Inflammatory macrophage (primary cell): ENCODE measurements at places on chromosomes 5 and 9.

GRCh38 chr5:153439130-153439529 is 51.3 kb upstream of the GRIA1 start:
- DNase-seq, result no peak

- DNase-seq, result no peak
Measured at GRCh38 chr5:154203798-154204578, 13.5 kb downstream of the GALNT10 start.

GRCh38 chr5:57509501-57510260 is 27.1 kb upstream of the ACTBL2 start:
- DNase-seq, result no peak

DNA sequence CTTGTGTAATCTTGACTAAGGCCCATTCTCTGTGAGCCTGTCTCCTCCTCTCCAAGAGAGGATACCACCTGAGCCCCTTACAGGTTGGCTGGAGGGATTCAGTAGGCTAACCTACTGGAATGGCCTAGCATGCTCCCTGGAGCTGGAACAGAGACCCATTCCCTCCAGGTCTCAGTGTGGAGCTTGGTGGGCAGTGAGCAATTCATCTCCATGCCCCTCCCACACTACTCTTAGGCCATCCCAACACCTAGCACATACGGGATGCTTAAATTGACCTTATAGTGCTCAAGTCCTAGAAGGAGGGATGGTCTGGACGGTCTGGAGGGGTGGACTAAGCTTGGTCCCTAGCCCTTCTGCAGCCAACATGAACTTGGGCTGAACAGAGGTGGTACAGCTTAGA is 75.6 kb downstream of the CRB2 start:
- DNase-seq, result no peak

DNA sequence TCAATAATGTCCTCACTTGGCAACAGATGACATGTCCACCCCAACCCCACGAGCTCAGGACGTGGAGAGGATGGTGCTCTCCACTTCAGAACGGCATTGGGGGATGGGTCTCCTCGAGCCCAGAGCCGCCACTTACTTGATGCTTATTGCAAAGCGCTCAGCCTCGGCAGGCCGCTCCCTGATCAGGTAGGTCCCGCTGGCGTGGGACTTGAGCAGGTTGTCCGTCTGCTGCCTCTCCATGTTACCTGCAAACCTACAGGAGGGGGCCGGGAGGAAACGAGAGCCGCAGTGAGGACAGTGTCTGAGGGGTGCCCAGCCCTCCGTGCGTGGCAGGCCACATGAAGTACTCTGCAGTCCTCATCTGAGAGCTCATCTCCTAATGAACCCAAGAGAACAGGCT is 36.6 kb upstream of the SARDH start:
- no peak for DNase-seq

GRCh38 chr9:70551801-70552200 is 137.3 kb upstream of the KLF9 start:
- DNase-seq, result peak; percentile 61

- no peak for DNase-seq
Measured at GRCh38 chr5:92513067-92513466, 1068.0 kb downstream of the NR2F1-AS1 start.

DNA sequence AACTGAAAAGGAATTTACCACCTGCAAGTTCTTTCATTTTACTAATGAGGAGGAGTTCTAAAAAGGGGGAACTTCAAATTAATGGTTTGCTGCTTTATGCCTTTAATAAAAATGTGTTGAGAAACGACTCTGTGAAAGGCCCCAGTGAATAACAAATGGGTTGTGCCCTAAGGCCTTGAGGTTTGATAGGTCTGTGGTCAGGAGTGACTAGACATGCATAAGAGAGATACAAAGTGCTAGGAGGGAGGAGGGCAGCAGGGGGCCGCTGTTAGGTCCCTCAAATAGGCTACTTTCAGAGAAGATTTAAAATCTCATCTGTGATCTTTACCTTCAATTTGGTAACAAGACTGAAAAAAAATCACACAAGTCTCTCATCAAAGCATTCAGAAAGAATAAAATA is 58.3 kb downstream of the FAM81B start:
- DNase-seq, result no peak

DNA sequence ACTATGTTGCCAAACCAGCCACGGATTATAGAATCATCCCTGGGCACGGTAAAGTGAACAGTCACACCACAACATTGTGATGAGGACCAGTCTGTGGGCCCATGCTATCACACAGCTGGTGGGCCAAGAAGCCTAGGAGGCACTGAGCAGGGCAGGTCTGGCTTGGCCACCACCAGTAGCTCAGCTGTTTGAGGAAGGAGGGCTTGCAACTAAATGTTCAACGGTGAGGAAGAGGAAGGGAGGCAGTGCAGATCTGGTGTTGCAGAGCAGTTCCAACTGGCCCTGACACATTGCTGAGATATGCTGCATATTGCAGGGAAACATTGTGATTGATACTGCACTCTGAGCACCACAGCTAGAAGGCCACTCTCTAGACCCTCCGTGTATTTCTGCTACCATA is 77.9 kb upstream of the ATG10 start:
- peak; percentile 47 for DNase-seq

DNA sequence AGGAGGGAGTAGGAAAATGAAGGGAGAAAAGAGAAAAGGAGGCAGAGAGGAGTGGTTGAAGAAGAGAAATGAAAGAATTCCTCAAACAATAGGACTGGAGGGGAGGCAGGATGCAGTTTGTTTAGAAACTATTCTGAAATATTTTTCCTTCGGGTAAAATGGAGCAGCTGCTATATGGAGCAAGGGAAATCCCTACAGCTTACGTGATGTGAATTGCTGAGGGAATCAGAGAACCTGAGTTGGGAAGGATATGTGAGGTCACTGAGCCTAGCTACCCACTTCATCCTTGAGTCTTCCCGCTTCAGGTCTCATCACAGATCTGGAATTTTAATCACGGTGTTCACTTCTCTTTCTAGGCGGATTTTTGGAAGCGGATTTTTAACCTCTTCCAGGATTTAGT is 204.3 kb downstream of the ERCC6L2 start:
- no peak for DNase-seq

GRCh38 chr9:124440786-124441185 is 9.5 kb upstream of the ADGRD2 start:
- DNase-seq, result no peak

DNA sequence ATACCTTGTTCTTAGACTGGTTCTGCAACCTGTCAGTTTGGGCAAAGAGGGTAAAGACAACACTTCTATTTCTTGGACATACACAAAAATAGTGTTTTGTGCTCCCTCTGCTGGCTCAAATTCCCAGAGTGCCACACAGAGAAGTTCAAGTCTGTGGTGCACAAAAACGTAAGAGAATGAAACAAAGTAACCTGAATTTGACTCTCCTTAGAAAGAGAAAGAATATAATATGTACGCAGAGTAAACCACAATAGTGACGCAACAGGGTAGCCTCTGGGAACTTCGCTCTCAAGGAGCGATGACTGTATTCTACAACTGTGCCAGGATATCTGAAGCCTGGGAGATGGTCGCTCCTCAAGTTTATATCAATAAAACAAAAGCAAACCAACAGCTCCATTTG is 18.5 kb downstream of the DDX31 start:
- DNase-seq, result peak; percentile 29

GRCh38 chr9:133250741-133251170 is 24.2 kb downstream of the ABO start:
- DNase-seq, result no peak

DNA sequence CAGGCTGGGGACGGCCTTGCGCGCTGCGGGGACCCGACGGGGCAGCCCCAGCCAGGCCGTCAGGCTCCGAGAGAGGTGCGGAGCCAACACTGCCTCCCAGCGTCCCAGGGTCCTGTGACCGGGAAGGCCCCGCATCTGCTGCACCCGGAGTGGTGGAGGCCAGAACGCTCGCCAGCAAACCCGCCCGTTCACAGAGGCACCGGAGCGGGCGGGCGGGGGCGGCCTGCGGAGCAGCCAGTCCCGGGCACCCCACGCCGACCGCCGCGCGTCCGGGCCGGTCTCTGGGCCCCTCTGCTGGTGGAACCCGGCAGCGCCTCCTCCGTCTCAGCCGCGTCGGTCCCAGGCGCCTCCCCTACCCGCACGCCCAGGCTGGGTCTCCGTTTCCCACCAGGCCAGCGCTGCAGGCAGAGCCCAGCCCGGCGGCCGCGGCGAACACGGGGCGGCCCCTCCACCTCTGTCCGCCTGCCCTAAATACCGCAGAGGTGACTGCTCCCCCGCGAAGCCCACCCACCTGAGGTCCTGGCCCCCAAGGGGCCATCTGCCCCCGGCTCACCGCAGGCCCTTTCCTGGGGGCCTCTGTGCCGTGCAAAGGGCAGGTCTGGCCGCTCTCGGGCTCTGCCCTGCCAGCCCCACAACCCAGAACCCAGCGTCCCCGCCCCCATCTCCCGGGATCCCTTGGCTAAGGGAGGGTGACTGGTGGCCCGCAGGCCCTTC is 15.9 kb downstream of the EXD3 start:
- DNase-seq, result peak; percentile 50

- no peak for DNase-seq
Measured at GRCh38 chr5:178114325-178115135, 1.2 kb downstream of the N4BP3 start.

GRCh38 chr9:93964685-93965084 is 9.5 kb upstream of the BARX1 start:
- no peak for DNase-seq

- DNase-seq, result no peak
Measured at GRCh38 chr9:96258967-96259366, 43.0 kb downstream of the HSD17B3 start.

GRCh38 chr9:68431307-68431706 is 74.9 kb downstream of the PGM5 start:
- no peak for DNase-seq

- DNase-seq, result no peak
Measured at GRCh38 chr5:10474521-10475075, 32.9 kb downstream of the ROPN1L start.

DNA sequence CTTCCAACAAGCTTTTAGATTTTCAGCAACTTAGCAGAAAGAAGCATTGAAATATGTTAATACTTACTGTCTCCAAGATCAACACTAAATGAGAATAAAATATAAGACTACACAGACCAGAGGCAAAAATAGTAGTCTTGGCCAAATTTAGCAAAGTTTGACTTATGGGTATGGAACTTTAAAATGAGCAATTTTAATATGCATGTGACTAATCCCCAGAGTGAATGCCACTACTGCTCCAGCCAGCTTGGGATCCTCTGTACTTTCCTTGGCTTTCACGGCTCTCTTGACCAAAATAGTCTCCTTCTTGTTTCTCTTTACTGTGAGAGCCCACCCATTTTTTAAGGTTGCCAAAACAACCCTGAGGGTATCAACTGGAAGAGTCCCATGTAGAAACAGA is 148.0 kb upstream of the GRIA1 start:
- no peak for DNase-seq

DNA sequence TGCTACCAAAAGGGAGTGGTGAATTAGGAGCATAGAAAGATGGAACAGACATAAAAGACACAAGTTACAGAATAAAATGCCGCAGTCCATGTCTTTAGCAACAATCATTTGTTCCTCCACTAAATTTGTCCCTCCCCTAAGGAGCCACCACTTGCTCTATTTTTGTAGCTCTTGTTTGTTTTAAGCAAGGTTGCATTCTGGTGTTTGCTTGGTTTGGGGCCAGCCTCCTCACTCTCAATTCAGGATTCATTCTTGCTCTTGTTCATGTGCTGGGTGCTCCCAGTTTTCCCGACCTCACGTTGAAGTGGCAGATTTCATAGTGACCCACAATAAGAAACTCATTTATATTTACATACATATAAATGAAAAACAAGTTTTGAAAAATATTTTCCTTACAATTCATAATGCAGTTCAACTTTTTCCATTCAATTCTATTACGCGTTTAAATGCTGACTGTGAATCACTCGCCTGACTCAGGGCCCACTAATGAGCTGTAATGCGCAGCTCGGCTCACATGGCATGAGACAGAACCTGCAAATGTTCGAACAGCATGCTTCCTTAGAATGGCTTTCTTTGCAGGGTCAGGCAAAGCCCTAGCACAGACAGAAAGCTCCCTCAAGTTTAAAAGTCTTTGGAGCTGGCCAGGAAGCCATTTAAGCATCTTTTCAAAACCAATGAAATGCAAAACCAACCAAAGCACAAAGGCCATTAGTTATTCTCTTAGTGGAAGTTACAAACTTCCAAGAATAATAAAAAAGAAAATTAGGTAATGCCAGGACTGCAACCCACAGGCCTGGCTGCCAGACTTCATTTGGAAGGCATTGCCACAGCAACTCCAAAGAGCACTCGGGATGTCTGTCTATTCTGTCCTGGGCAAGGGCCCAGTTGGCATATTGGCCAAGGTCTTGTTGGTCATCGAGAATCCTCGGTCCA is 41.7 kb downstream of the RETREG1 start:
- no peak for DNase-seq

GRCh38 chr9:130689937-130690700 is 3.5 kb upstream of the EXOSC2 start:
- DNase-seq, result no peak

GRCh38 chr5:126138281-126138931 is 284.8 kb upstream of the GRAMD2B start:
- DNase-seq, result no peak

- peak; percentile 28 for DNase-seq
Measured at GRCh38 chr5:57215629-57216195, 41.9 kb downstream of the GPBP1 start.

DNA sequence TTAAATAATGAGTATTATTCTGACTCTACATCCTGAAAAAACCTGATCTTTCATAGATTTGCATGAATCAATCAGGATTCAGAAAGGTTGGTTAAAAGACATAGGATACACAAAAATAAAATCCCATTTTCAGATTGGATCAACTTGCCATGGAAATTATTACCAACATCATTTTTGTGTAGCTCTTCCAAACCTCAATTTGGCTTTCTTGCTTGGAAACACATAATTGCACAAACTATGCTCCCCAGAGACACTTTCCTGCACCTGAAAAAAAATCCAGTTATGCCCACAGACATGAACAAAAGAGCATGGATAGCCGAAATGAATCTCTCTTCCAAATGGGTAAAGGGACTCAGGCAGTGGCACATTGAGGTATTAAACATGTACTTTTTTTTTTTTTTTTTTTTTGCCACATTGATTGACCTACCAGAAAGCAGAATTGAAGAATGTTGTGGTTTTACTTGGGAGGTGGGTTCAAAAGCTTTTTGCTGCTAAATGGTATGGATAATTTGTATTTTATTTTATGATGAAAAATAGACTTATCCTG is 135.4 kb upstream of the FBN2 start:
- no peak for DNase-seq

- DNase-seq, result no peak
Measured at GRCh38 chr5:81207009-81207408, 26.1 kb upstream of the CKMT2 start.

DNA sequence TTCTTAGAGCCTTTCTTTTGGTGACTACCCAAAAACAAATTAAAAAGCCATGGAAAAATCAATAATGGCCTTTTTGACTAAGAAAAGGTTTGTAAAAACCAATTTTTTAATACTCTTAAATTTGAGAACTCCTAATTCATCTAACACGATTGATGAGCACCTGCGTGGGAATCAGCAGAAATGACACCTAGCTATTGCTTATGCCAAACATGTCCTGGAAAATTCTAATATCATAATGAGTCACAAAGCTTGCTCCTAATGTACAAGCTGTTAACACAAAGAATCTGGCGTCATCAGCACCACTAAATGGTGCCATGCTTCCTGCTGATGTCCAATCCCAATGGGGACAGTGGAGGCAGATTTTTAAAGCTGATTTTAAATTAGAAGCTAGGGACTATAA is 146.2 kb upstream of the LRRTM2 start:
- DNase-seq, result no peak
